ENCODE measurements at places on chromosomes 4 and X.

DNA sequence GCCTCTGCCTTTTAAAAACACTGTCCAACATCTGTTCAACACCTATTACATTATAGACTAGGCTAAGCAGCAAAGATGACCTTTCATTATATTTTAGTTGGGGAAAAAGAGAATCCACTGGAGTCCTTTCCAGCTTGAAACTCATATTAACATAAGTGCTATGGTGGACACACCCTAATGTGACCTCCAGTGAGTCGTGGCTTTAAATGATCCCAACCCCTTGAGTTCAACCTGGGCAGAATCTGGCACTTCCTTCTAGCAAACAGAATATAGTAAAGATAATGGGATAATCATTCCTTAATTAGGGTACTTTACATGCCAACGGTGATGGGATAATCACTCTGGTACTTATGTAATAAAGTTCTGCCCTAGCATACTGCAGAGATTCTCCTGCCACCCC lies 162.6 kb downstream of the MAB21L2 start:
- no peak for DNase-seq

DNA sequence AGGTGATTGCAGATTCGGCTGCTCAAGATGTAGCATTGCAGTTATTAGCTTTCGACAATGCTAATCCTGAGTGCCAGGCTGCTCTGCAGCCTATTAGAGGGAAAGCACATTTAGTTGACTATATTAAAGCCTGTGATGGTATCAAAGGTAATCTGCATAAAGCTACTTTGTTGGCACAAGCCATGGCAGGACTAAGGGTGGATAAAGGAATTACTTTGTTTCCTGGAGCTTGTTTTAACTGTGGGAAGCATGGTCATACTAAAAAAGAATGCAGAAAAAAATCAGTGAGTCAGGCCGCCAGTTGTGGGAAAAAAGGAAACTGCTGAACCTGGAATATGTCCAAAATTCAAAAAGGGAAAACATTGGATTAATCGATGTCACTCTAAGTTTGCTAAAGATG lies 154.9 kb upstream of the TECRL start:
- DNase-seq: no peak

- DNase-seq: peak; percentile 64
These were observed at the start of gene PRPS2 for GRCh38 chrX:12791257-12792228. TSS of gene PRPS2 (plus strand) at chrX:12791412. CDS start at chrX:12791498, 86 bp downstream.

DNA sequence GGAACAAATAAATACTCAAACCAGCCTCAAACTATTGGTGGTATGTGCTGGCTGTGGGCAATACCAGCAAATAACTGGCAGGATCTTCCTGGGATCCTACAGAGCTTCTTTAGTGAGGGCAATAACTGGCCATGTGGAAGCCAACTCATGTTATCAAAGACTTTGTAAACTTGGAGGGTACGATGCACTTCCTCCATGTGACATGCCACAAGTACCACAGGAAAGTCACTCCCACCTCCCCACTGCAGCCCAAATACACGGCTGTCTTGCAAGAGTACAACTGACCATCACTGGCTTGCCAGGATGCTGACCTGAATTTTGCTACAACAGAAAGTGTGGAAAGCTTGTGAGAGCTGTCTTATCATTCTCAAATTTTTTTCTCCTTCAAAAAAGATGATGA lies 93.3 kb upstream of the MAML3 start:
- no peak for DNase-seq

DNA sequence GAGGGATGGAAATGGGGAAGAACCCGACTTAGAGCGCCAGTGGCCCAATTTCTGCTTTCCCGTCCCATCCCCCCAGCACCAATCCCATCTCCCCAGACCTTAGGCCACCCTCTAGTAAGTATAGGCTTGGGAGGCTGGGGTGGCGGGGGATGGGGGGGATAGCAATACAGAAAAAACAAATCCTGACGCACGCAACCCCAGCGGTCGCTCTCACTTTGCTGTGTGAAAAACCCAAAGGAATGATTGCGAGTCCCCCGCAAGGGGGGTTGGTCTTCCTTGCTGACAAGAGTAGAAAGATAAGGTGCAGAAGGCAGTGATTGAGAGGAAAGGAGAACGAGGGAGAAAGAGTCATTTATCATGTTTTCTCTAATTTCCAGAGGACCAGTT lies 863 bp downstream of the CPE start:
- no peak for DNase-seq

- DNase-seq: no peak
These were observed 63.5 kb downstream of the ANAPC4 start for GRCh38 chr4:25440478-25441030.

All from T-helper 1 cell (primary cell).